Activated T-helper 1 cell treated with anti-CD3 and anti-CD28 coated beads, Interleukin-2, amount 50 U/mL, for 16 hours (primary cell): ENCODE measurements at places on chromosomes 6 and 20.

GRCh38 chr6:50826803-50827202, 8.1 kb downstream of the TFAP2B start:
- DNase-seq = no peak

GRCh38 chr6:7184502-7184901, 76.7 kb downstream of the RREB1 start:
- no peak for DNase-seq

DNA sequence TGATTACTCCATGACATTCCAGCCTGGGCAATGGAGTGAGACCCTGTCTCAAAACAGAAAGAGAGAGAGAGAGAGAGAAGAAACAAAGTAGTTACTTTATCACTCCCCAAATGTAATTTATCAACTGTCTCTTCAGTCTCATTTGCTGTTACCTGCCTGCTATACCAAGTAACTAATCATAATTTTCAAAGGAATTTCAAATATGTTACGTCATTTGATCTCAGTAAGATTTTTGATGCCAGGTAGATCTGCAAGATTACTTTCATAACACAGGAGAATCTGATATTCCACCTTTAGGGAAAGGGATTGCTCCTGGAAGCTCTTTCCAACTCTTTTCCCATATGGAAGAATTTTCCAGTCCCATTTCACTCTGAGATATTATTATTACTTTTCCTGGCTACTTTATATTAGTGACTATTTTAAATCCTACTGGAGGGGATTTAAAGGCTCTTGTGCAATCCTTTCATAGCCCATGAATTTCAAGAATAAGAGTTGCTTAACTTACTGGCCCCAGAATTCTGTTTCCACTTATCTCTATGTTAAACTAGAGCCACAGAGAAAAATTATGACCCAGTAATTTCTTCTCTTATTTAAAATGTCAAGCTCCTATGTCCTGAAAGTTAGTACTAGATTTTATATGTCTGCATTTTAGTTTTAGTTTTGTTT, 390.2 kb upstream of the FLRT3 start:
- DNase-seq = no peak

- no peak for DNase-seq
These were observed 227.4 kb downstream of the EYA4 start for GRCh38 chr6:133468591-133468990.

GRCh38 chr6:84416043-84416657, 188.7 kb upstream of the CEP162 start:
- DNase-seq = no peak

DNA sequence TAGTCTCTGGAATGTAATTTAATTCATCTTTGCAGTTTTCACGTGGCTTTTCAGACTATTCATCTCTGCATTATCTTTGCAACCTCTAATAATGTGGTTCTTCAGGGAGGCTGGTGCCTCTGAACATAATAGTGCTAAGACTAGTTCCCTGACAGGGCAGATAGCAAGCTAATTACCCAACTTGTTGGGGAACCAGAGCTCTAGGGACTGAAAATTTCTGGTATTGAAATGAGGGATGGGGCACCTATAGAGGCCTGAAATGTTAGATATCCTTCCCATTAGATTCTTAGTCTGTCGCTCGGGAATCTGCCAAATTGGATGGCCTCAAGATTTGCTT, 693.6 kb upstream of the MAP3K7 start:
- DNase-seq = no peak

DNA sequence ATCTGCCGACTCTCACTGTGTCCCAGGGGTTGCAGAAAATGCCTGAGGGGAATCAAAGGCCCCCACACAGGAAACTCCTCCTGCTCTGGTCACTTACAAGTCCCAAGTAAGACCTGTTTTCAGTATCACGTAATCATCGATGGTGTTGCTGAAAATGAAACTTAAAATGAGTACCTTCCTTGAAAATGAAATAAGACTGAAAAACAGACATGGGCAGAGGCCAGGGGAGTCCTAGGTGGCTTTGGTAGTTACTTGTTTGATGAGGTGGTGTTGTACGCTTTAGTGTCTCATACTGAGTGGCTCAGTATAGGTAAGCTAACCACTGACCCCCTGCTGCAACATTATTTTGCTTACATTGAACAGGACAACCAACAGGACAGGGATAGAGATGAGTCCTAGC, 43.0 kb upstream of the SYNCRIP start:
- DNase-seq = no peak

GRCh38 chr6:126831461-126831860, 287.0 kb upstream of the RSPO3 start:
- no peak for DNase-seq

- DNase-seq = no peak
These were observed 46.2 kb downstream of the BACH2 start for GRCh38 chr6:90250405-90250804.

GRCh38 chr20:3141757-3142156, 17.9 kb downstream of the FASTKD5 start:
- no peak for DNase-seq

GRCh38 chr6:9205645-9206044, 770.3 kb upstream of the SLC35B3 start:
- no peak for DNase-seq

DNA sequence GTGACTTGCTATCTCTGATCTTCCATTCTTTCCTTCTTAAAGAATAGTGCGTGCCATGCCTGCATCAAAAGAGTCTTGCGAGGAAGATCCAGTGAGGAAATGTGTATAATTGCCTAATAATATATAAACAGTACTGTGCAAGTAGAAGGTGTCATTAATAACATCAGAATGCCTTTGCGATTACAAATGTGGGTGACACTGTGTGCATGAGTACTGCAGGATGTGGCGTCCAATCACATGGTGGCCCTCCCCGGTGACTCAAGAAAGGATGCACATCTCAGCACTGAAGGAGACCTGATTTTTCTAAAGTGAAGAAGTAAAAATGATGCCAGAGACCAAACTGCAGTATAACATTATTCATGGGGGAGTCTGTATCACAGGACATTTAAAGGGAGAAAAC, 107.5 kb upstream of the EDN1 start:
- DNase-seq = no peak
